Activated CD8-positive, alpha-beta memory T cell treated with anti-CD3 and anti-CD28 coated beads, Interleukin-2, amount 10 ng/mL, durations not matched to agents 7 days and 5 days (primary cell): ENCODE measurements at places on chromosomes 2 and 18.

- H3K36me3 ChIP-seq: peaks cover 3% of the 10 kb centered on the region
- no peak overlapping the region for H3K4me3 ChIP-seq
- H3K27me3 ChIP-seq: no peaks in the 10 kb centered on the region
Measured at GRCh38 chr2:38362232-38362631, 14.8 kb downstream of the ATL2 start.

GRCh38 chr2:32750880-32751279 is 123.0 kb downstream of the TTC27 start:
- no peak overlapping the region for H3K27ac ChIP-seq
- H3K4me3 ChIP-seq: no peak overlapping the region
- no peak for DNase-seq
- H3K36me3 ChIP-seq: peaks cover 31% of the 10 kb centered on the region

- H3K27ac ChIP-seq: no peak overlapping the region
- H3K4me1 ChIP-seq: peaks cover 7% of the 10 kb centered on the region
- DNase-seq: no peak
- no peaks in the 10 kb centered on the region for H3K27me3 ChIP-seq
- peaks cover 6% of the 10 kb centered on the region for H3K36me3 ChIP-seq
- no peak overlapping the region for H3K4me3 ChIP-seq
Measured at GRCh38 chr2:46382331-46383112, 85.3 kb downstream of the EPAS1 start.

GRCh38 chr2:71720596-71721361 is 267.4 kb downstream of the DYSF start:
- H3K4me3 ChIP-seq: no peak overlapping the region
- no peak for DNase-seq
- H3K4me1 ChIP-seq: no peaks in the 10 kb centered on the region
- H3K27me3 ChIP-seq: no peaks in the 10 kb centered on the region

DNA sequence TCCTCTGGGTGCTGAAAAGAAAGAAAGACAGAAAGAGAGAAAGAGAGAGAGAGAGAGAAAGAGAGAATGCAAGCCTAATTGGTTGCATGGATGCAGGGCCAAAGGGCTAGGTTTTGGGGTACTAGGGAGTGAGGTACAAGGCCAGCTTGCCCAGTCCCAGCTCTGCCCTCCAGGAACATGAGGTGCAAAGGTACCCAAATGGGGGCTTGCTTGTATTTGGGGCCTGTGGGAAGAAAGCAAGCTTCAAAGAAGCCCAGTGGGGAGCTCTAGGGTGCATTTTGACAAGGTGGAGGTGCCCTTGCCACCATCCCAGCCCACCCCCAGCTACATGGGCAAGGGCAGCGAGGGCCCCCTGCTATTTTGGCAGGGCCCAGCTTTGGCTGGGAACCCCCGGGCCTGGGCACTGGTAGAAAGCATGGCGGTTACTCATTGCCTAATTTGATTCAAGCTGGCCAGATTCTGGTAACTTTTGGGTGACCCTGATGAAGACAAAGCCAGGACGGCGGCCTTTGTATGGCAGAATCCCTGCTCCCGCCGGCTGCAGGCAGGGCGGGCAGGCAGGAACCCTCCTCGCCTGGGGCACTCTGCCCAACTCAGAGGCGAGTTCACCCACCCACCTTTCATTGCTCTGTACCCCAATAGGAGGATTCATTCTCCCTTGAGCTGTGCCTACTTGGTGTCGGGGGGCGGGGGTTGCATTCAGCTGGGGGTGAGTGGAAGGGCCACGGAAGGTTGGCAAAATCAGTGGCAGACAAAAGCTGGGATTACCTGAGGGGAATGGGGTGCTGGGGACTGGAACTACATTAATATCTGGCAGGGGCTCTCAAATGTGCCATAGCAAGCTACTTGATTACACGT is 537 bp upstream of the HOXD4 start:
- no peak overlapping the region for H3K4me3 ChIP-seq
- H3K27me3 ChIP-seq: peaks cover 95% of the 10 kb centered on the region
- H3K4me1 ChIP-seq: no peaks in the 10 kb centered on the region
- no peak for DNase-seq

GRCh38 chr2:186493564-186494085 is 7.6 kb downstream of the ZC3H15 start:
- no peaks in the 10 kb centered on the region for H3K27me3 ChIP-seq
- peaks cover 27% of the 10 kb centered on the region for H3K36me3 ChIP-seq
- H3K4me1 ChIP-seq: peaks cover 47% of the 10 kb centered on the region
- no peak for DNase-seq

DNA sequence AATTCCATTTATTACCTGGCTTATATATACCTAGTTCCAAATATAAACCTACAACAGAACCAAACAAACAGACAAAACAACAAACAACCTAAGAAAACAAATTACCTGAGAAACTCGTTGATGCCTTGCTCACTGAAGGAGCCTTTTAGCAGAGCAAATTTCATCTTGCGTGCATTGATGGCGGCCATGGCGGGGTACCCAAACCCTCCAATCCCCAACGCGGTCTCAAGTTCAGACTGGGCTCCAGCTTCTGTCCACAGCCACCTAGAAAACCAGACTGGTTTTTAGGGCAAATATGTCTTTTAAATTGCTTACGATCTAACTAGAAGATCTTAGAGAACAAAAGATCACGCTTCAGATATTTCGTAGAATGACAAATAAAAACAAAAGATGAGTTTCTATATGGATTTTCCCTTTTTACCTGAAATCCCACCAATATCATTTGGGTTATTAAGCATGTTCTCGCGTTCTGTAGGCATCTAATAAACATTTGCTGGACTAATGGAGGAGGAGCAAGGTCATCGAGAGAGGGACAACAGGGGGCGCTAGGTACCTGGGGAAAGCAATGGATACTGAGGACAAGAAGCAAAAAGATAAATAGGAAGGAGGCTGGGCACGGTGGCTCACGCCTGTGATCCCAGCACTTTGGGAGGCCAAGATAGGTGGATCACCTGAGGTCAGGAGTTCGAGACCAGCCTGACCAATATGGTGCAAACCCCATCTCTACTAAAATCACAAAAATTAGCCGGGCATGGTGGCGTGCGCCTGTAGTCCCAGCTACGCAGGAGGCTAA is 25.2 kb downstream of the PDIA6 start:
- no peak overlapping the region for H3K27ac ChIP-seq
- no peak for DNase-seq
- H3K27me3 ChIP-seq: no peaks in the 10 kb centered on the region
- peaks cover 72% of the 10 kb centered on the region for H3K36me3 ChIP-seq
- H3K4me3 ChIP-seq: no peak overlapping the region
- peaks cover 21% of the 10 kb centered on the region for H3K4me1 ChIP-seq

GRCh38 chr2:27351802-27352598 is 4.6 kb downstream of the GTF3C2 start:
- H3K27ac ChIP-seq: peak overlapping the region; percentile 9
- peak overlapping the region; percentile 1 for H3K4me3 ChIP-seq
- H3K27me3 ChIP-seq: no peaks in the 10 kb centered on the region
- peaks cover 36% of the 10 kb centered on the region for H3K4me1 ChIP-seq

DNA sequence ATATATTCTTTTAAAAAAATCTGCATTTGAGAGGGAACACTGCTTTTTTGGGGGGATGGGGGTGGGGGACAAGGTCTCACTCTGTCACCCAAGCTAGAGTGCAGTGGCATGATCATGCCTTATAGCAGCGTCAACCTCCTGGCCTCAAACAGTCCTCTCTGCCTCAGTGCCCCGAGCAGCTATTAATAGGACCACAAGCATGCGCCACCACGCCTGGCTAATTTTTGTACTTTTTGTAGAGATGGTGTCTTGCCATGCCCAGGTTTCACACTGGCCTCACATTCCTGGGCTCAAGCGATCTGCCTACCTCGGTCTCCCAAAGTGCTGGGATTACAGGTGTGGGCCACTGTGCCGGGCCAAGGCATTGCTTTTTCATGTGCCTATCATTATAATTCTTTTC is 154.2 kb downstream of the ATAD2B start:
- H3K36me3 ChIP-seq: peaks cover 28% of the 10 kb centered on the region
- no peak for DNase-seq
- H3K27me3 ChIP-seq: no peaks in the 10 kb centered on the region
- no peak overlapping the region for H3K27ac ChIP-seq

GRCh38 chr2:152068226-152068625 is 30.6 kb downstream of the CACNB4 start:
- no peak overlapping the region for H3K27ac ChIP-seq
- H3K4me1 ChIP-seq: no peaks in the 10 kb centered on the region
- DNase-seq: no peak
- H3K4me3 ChIP-seq: no peak overlapping the region
- peaks cover 10% of the 10 kb centered on the region for H3K27me3 ChIP-seq

DNA sequence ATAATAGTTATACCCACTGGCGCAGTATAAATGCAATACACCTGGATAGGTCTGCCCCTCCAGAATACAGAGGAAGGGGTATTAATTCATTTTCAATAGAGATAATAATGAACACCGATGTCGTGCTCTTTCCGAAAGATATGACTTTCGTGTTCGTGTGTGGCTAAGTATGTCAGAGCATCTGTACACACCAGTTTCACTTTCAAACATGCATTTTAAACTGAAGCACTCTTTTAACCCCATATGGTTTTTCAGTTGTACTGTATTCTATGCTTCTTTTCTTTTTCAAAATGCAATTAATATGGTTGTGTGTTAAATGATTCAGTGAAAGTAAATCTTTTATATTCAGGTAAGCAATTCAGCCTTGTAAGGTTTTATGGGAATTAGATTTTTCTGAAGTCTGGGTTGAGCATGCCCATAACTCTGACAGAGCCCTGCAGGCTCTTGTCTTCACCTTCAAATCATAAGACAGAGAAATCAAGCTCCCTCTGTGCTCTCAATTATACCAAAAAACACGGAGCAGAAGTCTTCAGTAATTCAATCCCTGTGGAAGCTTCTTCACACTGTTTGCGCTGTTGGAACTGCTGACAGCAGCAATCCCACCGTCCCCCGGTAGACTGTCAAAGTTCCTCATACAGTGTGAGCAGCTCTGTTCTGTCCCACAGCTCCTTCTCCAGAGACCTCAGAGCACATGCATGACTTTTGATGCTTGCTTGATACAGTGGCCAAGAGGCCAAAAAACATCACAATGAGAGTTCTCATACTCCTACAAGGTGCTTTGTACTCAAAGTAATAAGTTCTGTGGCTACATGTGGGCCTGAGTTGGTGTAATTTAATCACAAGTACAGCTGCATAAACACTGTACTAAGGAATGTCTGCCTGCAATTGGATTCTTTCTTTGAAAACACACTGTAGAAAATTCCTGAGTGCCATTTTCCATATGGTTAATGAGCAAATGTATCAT is 186.8 kb downstream of the ZNF521 start:
- H3K27me3 ChIP-seq: no peaks in the 10 kb centered on the region
- H3K4me3 ChIP-seq: peak overlapping the region; percentile 50
- H3K4me1 ChIP-seq: peaks cover 7% of the 10 kb centered on the region
- no peak overlapping the region for H3K27ac ChIP-seq

- H3K4me1 ChIP-seq: no peaks in the 10 kb centered on the region
- H3K4me3 ChIP-seq: no peak overlapping the region
- H3K27me3 ChIP-seq: no peaks in the 10 kb centered on the region
Measured at GRCh38 chr18:1392046-1392445, 487.4 kb downstream of the ADCYAP1 start.

DNA sequence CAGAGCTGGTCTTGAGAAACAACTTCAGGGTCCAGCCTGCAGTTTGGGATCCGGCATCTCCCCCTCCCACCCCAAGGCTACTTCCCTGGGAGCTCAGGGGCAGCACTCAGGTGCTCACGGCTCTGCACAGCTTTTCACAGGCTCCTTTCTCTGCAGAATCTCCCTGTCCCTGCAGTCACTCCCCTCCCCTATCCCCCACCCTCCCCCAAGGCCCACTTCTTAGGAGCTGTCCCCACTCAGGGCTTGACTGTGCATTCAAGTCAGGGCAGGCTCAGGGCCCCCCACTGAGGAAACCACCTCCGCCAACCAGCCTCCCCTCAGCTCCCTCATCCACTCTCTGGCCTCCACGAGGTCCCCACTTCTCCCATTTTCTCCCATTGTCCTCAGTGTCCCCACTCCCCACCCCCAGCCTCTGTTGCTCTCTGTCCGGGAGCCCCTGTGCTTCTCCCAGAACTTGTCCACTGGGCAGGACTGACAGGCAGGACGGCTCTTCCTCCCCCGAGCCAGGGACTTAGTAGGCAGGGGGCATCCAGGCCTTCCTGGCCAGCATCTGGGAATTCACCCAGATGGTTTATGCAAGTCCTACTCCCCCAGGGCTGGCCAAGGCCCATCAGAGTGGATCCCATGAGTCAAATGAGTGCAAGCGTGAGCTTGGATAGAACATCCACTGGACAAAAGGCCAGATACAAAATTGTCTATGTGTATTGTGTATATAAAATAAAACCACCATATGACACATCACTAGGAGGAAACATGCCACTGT is 7.6 kb downstream of the NMUR1 start:
- DNase-seq: no peak
- H3K27ac ChIP-seq: no peak overlapping the region
- peaks cover 17% of the 10 kb centered on the region for H3K27me3 ChIP-seq
- peaks cover 14% of the 10 kb centered on the region for H3K36me3 ChIP-seq
- H3K4me3 ChIP-seq: no peak overlapping the region
- H3K4me1 ChIP-seq: peaks cover 61% of the 10 kb centered on the region

DNA sequence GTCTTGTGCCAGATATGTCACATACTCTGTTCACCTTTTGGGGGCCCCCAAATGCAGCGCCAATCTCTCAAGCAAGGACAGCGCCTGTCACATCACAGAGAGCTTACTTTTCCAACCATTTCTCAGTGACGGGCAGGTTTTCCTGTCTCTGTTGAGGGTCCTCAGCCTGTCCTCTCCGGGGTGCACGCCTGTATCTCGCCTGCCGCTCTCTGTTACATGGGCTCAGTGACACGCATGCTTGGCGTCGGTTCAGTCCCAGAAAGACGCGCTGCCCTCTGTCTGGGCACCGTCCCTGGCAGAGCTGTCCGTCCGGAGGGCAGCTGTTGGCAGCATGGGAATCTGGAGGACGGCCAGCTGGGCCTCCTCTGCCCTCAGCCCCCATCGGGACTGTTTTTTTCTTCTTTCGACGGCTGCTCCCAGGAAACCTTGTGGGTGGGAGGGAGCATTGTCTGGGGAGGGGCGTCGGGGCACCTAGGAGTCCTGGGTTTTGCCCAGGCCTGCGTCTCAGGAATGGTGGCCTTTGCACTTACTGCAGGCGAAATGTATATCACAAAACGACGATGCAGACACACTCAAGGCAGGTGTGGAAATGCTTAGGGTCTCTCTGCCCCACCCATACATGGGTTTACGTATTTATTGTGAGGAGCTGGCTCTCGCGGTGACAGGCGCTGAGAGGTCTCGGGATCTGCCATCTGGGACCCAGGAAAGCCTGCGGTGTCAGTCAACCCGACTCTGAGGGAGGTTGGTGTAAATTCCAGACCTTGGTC is 30.9 kb downstream of the RTP5 start:
- no peak overlapping the region for H3K4me3 ChIP-seq
- no peak for DNase-seq
- no peaks in the 10 kb centered on the region for H3K27me3 ChIP-seq
- no peaks in the 10 kb centered on the region for H3K4me1 ChIP-seq
- no peak overlapping the region for H3K27ac ChIP-seq
